ENCODE measurements at places on chromosomes 7 and 10.

DNA sequence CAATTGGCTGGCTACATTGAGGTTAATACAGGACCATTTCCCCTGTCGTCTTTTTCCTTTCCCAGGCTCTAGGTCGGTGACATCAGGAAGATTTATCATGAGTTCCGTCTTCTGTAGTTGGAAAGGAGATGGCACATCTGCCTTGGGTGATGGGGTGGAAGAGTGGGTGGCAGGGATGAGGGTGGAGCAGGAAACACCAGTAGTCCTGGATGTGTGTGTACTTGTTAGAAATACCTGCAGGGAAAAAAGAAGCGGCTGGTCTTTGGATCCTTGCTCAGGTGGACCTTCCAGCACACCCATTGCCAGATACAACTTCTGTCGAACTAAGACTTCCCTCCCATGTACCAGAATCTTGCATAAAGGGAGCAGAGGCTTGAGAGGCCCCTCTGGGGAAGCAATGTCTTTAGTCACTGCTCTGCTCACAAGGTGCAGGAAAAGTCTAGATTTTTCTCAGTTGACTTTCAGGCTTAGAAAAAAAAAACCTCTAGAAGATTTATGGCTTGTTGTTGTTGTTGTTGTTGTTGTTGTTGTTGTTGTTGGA is 516.8 kb upstream of the GALNT17 start:
- DNase-seq: no peak

DNA sequence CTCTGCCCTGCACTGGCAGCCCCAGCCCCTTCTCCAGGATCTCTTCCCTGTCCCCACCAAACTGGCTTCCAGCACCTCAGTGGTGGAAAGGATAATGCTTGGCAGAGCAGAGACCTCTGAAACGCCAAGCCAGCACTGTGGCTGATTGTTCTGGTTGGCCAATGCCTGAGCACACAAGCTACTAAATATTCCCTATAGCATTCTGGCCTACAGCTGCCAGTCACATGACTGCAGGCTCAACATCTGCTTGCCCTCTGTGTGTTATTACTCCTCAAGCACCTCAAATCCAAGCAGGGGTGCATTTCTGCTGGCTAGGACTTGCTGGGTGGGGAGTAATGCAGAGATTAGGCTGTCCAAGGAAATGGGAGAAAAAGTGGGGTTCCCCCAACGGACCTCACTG is 6.1 kb downstream of the TBATA start:
- DNase-seq: no peak

- DNase-seq: no peak
Measured at GRCh38 chr7:96495751-96496216, 173.9 kb upstream of the SLC25A13 start.

DNA sequence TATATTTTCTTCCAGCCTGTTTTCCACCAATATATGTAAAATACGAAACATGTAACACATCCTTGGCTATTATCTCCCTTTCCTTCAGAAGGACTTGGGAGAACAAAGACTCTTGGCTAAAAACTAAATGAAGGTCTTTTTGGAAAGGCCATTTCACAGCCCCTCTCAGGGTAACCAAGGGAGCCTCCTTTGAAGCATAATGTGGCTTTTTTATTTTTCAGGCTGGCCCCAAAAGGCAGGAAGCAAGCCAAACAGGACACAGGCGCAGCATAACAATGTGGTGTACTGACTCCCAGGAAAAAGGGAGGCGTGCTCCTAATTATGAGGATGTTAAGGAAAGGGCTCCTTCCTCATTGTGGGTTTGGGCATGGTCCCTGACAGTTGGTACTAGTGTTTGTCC is 30.3 kb upstream of the CCSER2 start:
- no peak for DNase-seq

- DNase-seq: no peak
Measured at GRCh38 chr10:56082169-56082568, 278.9 kb downstream of the ZWINT start.

GRCh38 chr7:47497367-47498096 is 84.4 kb downstream of the TNS3 start:
- peak; percentile 37 for DNase-seq

DNA sequence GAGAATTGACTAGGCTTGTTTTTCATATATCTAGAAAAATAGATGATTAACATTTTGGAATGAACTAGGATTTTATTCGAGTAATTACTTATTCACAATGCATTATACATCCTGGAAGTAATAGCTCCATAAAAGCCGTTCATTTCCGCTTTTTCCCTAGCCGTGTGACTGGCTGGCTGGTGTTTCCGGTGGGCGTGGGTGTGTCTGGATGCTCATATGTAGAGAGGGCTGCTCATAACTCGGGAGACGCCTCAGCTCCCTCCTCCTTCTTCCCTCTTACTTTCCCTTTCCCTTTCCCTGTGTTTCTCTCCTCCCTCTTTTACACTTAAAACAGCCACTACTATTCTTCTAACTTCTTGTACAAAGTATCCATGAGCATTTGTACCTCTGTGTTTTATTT is 187.7 kb upstream of the VSTM2A start:
- no peak for DNase-seq

DNA sequence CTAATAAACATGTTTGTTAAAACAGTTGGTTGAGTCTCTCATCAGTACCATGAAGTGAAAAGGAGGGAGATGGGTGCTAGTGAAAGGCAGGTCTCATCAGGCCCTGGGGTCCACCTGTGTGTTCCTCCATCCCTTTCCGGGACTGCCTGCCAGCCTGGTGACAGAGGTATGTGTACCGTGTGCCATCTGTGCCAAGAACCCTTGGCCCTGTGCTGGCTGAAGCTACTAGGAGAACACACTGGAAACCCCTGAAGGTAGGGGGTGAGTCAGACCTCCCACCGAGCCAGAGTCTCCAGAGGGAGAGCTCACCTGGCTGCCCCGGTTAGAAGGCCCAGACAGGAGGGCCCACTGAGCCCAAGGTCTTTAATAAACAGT is 2.3 kb downstream of the DDIT4 start:
- DNase-seq: no peak

DNA sequence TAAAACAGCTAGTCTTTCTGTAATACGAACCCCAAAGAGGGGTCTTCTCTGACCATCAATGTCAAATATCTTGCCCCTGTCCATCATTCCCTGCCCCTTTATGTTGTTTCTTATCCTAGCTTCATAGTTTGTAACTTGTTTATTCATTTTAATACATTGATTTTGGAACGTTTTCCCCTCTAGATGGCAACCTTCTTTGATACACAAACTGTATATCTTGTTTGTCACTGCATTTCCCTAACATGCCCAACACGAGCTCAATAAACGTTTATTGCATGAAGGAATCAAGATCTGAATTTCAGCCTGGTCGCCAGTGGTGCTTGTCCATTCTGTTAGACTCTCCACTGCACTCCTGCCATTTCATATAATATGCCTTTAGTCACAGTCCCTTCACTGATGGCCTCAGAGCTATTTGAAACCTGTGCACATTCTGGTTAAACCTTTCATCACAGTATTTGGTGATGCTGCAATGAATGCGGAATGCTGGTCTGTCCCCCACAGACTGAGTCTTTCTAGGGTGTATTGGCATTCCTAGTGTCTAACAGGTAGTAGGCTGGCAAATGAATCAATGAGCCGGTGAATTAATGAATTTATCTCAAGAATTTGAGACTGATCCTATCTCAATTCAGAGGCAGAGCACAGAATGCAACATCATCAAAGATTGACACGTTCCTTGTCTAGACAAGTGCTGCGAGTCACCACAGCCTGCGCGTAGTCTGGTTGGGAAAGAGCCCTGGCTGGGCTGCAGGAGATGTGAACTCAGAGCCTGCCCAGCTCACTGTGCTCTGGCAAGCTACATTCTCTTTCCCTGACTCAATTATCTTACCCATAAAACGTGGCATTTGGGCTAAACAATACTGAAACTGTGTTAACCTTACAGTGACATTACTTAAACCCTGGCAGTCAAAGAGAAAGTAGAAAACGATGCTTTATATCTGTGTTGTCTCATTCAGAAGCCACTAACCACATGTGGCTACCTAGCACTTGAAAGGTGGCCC is 55.2 kb upstream of the FRMD4A start:
- no peak for DNase-seq

GRCh38 chr7:48274662-48275061 is 103.4 kb downstream of the ABCA13 start:
- no peak for DNase-seq

- DNase-seq: no peak
Measured at GRCh38 chr7:85237721-85238120, 50.9 kb upstream of the SEMA3D start.

- peak; percentile 78 for DNase-seq
Measured at GRCh38 chr7:139482662-139483466, 609 bp downstream of the KLRG2 start.

GRCh38 chr7:157805713-157806112 is 468.9 kb downstream of the DNAJB6 start:
- DNase-seq: no peak

GRCh38 chr7:43582503-43583423 is at the start of gene STK17A:
Gene STK17A, plus strand, starts transcription at chr7:43583108. Its CDS starts 136 bp downstream, at chr7:43583244.
- DNase-seq: peak; percentile 94

DNA sequence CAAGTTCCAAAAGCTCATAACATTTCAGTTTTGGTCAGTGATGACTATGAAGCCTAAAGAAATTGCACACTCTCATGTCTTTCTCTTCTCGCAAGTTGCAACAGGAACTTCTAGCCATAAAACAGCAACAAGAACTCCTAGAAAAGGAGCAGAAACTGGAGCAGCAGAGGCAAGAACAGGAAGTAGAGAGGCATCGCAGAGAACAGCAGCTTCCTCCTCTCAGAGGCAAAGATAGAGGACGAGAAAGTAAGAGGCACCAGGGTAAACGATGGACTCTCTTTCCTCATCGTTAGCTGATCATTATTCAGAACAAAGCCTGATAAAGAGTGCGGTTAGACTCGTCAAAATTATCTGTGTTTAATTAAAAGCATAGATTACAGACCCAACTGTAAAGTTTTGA is 94.7 kb downstream of the HDAC9 start:
- no peak for DNase-seq

GRCh38 chr7:43787771-43788170 is 29.3 kb downstream of the BLVRA start:
- DNase-seq: no peak

GRCh38 chr7:137626469-137627067 is 220.2 kb downstream of the DGKI start:
- peak; percentile 72 for DNase-seq

Data from retina (tissue), 1 donor.